ENCODE measurements at places on chromosomes 4 and X.
A peak's percentile ranks its signal among the peaks of the same experiment; 100 is the strongest.

DNA sequence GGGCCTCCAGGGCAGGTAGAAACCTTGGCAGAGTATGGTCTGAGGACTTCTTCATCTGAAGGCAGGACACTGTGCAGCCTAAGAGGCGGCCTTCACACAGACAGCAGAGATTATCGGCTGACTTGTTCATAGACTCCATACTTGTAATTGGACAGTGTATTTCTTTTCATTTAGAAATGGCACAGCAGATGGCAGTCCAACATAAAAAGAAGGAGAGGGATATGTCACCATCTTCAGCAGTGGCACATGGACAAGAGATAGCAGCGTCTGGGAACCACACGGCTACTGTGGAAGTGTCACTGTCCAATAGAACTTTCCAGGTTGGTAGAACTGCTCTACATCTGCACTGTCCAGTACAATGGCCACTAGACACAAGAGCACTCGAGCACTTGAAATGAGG is 21.7 kb upstream of the GEMIN8 start:
- DNase-seq: no peak

- no peak for DNase-seq
Measured at GRCh38 chr4:85953651-85954018, 406.2 kb downstream of the MAPK10 start.

GRCh38 chrX:150202641-150203247 is 160.4 kb upstream of the MAMLD1 start:
- no peak for DNase-seq

DNA sequence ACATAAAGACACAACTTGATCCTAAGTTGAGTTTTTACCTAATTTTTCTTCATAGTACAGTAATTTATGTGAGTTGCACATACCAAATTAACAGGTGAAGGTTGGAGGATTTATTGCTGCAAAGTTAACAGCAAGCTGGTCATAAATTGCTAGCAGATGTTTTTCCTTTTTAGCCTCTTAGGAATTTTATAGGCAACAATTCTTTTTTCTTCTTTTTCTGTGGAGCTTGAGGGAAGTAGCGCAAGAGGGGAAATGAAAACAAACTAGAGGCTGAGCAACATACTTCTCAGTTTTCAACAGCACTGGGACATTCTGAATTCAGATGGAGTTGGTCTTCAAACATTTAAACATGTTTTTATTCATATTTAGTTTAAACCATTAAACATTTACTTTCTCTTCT is 63.7 kb upstream of the TLR2 start:
- DNase-seq: no peak

GRCh38 chrX:150648296-150648940 is 44.8 kb upstream of the MTMR1 start:
- no peak for DNase-seq

- DNase-seq: no peak
Measured at GRCh38 chrX:25020905-25021449, 5.2 kb upstream of the ARX start.

GRCh38 chr4:185217408-185217975 is 8.1 kb downstream of the SNX25 start:
- no peak for DNase-seq

GRCh38 chrX:150150780-150151125 is 212.4 kb upstream of the MAMLD1 start:
- DNase-seq: no peak

DNA sequence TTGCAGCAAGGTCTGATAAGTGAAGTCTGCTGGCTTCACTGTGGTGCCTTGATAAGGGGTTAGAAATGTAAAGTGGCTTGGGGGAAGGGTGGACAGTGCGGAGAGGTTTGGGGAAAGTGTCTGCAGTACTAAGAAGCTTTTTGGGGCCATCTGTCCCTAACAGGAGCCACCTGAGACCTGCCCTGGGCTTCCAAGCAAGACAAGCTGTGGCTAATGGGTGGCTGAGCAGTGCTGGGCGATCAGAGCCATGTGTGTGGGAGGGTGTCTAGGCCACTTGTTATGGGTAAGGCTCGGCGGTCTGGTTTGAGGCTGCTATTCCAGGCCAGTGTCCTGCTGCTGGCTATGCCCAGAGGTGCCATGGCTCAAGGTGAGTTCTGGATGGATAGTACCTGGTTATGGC is 185.4 kb upstream of the MTMR8 start:
- no peak for DNase-seq

DNA sequence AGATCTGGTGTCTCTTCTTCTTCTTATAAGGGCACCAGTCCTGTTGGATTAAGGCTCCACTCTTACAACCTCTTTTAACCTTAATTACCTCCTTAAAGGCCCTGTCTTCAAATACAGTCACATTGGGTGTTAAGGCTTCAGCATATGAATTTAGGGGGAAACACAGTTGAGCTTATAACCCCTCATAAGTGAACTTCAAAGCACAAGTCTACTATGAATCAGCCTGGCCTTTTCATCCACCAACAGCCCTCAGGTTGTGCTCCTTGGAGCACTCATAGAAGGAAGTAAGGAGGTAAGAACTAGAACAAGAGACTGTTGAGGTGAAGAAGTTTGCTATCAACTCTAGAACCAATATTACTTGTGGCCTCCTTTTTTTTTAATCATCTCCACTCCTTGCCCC is 18.8 kb upstream of the TBC1D9 start:
- no peak for DNase-seq

DNA sequence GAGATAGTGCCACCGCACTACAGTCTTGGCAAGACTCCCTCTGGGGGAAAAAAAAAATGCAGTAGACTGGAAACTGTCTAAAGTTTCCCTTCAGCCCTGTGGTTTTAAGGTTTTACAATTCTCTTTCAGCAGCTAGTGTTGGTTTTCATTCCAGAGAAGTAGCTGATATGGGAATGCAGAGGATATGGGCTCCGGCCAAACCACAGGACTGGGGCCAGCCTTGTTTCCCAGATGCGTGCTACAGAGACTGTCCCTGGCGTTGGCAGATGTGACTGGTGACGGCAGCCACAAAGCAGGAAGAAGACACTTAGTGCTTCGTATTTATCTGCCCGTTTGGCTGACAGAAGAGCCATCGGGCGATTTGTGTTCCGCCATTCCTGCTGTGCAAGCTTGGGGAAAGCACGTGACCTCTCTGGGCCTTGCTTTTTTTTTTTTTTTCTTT is 43.2 kb downstream of the ZBTB49 start:
- peak; percentile 87 for DNase-seq

DNA sequence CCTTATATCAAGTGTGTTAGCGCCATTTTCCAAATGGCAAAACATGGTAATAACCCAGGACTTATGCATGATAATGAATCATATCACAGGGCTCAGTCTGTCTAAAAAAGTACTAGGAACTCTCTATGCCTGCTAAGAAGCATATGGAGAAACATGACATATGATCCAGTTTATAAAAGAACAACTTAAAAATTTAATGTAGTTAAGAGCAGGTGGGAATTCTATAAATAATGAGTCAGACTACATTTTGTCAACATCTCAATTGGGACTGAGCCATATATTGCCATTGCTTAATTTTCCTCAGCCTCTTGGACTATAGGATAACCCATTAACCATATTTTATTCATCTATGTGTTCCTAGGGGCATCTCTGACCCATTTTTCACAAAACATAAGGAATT is 360.4 kb upstream of the AGA start:
- no peak for DNase-seq

DNA sequence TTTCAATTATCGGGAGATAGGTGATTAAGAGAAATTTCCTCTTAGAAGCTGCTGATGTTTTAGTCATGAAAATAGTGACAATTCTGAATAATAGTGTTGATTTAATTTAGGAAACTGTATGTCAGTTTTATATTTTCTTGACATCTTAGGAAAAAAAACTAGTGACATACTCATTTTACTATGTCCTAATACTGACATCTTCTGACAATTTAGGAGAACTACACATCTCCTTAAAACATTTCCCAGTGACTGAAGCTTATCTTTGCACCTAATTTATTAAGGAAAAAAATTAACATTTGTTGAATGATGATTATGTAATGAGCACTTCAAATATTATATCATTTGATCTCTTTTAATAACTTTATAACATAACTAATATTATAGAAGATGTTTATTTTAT is 42.0 kb upstream of the RBMXL3 start:
- no peak for DNase-seq

DNA sequence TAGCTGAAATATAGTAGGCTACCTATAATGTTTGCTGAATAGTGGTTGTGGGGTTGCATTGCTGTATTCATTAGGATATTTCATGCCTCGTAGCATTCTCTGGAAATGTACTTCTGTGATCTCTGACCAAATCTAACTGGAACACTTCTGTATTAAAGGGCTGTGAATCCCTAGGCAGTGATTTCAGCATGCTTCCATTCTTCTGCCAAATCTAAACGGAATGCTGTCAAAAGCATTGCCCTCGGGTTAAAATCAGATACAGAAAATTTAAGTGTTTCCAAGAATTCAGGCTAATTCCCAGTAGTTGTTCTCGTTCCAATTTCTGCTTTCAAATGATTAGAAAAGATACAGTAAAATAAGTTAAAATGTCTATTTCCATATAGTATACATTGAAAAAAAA is 1847.5 kb upstream of the IGFBP7 start:
- DNase-seq: no peak

GRCh38 chrX:55813150-55813549 is 95.6 kb downstream of the RRAGB start:
- no peak for DNase-seq

DNA sequence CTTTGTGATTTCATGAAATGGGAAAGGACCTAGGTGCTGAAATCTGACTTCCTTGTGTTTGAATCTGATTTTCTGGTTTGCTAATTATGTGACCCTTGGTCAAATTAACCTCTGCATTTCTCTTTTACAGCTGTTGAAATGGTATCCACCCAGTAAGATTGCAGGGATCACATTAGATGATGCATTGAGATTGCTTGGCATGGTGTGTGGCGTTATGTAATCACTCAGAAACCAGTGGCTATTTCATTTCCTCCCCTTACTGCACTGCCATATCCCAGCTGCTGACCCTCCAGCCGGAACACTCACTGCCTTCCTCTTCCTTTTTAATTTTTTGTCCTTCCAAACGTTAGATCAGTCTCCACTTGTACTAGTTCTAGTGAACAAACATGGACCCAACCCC is 79.0 kb downstream of the KLHL8 start:
- DNase-seq: no peak

DNA sequence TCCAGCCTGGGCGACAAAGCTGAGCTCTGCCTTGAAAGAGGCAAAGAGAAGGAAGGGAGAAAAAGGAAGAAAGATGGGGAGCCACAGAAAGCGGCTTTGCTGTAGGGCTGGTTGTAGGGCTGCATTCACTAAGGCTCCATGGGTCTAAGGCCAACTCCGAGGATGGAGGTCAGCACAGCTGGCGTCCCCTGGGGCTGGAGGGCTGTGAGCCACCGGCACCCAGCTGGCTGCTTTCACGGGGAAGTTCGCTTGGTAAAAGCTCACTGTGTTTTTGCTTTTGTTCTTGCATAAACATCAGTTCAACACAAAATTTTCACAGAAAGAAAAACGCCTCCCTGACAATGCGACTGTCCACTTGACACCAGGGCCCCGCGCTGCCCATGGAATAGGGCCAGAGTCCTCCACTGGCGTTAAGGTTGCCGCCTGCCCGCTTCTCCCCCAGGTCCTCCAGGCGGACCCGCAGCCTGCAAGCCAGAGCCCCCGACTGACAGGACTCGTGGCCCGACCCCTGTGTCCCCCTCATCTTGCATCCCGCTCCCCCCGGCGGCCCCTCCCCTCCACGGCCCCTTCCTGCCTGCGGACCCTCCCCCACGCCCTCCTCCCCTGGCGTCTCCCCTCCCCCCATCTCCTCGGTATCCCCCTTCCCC is 1.1 kb downstream of the RNF212 start:
- no peak for DNase-seq

DNA sequence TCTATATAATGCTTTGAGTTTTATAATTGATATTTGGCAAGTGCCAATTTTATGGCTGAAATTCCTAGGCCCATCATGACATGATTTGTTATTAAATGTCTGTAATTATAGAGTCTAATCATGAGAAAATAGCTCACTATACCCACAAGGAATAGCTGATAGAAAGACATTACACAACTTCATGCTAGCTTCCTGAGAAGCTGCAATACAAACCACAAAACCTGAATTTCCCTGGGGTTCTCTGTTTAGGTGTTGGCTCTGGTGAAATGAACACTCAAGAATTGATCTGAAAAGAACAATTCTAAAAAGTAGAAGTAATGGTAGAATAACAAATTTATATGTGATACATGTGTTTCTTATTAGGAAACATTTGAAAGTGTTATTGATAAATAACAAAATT is 169.6 kb downstream of the GASK1B start:
- DNase-seq: no peak

GRCh38 chr4:139986689-139987501 is 167.1 kb downstream of the MAML3 start:
- DNase-seq: no peak

- peak; percentile 31 for DNase-seq
Measured at GRCh38 chr4:15002659-15003400, 549 bp downstream of the CPEB2 start.

GRCh38 chr4:98193459-98194105 is 50.3 kb upstream of the STPG2 start:
- no peak for DNase-seq

GRCh38 chr4:91422011-91422410 is 881.8 kb upstream of the GRID2 start:
- no peak for DNase-seq

DNA sequence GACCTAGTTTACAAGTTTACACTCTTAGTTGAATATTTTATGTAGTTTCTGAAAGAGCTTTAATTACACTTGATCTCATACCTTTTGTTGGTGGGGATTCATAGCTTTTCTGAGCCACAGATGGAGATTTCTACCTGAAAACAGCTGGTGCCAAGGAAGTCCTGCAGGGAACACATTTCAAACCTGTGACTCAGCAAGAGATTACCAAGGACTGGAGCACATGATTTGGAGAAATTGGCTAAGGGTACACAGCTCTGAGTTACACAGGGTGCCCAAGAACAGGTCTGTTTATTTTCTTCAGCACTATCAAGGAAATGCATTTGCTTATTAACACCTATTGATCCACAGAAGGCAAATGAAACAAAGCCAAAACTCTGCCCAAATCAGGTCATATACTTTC is 691.5 kb downstream of the KCTD8 start:
- no peak for DNase-seq

GRCh38 chr4:38562751-38563198 is 101.2 kb upstream of the KLF3 start:
- DNase-seq: peak; percentile 50

DNA sequence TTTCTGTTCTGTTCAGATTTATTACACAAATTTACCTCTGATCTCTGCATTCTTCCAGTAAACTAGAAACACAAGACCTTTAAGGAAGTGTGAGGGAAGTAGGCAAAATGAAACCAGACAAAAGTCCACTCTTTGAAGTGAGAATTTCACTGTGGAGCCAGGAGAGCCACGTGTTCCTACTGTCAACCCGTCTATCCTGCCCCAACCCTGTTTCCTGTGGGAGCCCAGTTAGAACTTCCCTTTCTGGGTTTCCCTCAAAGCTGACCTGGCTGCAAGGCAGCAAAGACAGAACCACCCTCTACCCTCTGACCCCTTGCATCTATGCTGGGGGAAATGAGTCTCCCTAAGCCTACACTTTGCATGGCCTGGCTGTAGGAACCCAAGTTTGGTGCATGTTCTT is 40.0 kb downstream of the TMEM144 start:
- no peak for DNase-seq

All from NCI-H2029 (cell line).